ENCODE measurements at places on chromosomes 4 and X.

DNA sequence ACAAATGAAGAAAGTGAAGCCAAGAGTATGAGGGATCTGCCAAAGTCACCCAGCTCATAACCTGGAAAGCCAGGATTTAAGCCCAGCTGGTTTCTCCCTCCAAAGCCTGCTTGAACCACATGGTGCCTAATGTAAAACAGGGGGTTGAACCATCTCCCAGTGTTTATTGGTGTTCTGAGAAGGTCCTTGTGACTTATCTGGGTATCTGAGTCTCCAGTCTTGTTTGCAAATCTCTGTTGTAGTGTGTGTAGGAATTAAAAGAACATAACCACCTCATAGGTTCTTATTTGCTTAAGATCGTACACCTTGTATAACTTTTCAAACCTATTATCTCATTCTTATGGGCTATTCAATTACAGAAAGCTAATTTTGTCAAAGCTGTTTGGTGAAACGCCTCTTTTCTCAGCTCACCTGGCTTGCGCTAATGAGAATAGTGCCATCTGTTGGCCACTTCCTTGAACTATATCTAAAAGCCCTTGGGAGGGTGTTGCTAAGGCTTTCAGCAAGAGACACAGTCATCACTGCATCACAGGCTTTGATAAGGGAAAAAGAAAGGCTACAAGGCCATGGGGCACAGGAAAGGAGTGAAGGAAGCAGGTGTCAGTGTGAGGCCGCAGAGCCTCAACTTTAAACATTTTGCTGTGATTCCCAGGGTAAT, 34.0 kb downstream of the ETDB start:
- peak; percentile 54 for DNase-seq

DNA sequence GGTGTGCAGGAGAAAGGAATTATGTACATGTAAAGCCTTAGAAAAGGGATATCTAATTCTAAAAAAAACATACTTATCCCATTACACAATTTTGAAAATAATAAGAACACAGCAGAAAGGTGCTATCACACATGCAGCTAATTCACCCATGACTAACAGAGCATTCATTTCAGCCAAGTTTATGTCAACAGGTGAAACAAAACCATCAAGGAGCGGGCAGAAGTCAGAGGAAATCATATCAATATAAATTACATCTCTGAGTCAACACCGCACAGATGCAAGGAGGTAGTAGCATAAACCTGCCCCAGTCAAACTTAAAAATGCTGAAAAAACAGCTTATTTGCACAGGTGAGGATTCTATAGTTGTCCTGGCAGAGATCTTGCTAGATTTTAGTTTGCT, 197.9 kb downstream of the PRDM5 start:
- DNase-seq = no peak

GRCh38 chrX:101391831-101392230, 1.0 kb downstream of the RPL36A start:
- no peak for DNase-seq

- no peak for DNase-seq
Observed at GRCh38 chr4:7539186-7539585, 104.5 kb upstream of the PSAPL1 start.

DNA sequence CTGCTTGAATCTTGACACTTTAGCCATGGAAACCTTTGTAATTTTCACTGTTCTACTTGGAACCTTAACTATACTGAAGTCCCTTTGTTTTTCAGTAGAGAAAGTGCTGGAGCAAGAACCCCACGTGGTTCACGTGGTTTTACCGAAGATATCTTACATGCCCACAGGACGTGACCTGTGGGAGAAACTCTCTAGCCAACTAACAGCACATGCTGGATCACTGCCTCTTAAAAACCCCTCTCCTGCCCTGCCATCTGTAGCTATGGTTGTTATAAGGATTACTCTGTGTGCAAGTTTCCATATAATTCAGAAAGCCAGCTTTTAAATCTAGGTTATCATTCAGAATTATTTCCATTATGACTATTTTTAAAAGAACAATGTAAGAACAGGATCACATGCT, 30.2 kb downstream of the SPANXD start:
- no peak for DNase-seq

GRCh38 chr4:86036736-86037135, 323.1 kb downstream of the MAPK10 start:
- peak; percentile 73 for DNase-seq

DNA sequence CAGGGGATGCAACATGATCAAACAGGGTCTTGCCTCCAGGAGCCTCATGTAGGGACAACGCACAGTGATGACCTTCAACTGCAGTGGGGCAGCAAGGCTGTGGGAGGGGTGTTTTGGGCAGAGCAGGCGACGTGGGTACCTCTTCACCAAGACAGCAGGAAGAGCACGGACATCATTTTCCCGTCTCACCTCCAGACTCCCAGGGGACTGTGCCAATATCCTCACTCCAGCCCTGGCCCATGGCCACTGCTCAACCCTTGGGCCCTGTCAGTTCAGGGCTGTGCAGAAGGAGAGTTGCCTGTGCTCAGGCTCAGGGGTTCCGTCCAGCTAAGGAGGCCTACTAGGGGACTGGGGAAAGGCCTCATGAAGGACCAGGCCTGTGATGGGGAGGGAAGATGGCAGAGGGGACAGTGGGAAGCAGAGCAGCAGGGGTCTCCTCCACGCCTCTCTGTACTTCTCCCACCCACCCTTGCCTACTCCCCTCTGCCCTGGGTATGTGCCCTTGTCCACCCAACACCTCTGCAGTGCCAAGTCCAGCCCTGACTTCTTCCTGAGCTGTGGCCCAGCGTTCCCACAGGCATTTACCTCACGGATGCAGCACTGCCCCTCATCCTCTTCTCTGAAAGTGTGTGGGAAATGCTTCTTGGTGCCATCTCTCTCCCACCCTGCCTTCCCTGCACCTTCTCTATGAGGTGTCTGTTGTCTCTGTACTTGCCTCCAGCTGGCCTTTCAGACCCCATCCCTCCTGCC, 1.4 kb downstream of the IL9R start:
- no peak for DNase-seq

- no peak for DNase-seq
Observed at GRCh38 chr4:186642530-186642929, 81.1 kb downstream of the FAT1 start.

- DNase-seq = no peak
Observed at GRCh38 chr4:6050551-6050950, 32.3 kb upstream of the C4orf50 start.
